ENCODE measurements at places on chromosomes 1 and 21.

DNA sequence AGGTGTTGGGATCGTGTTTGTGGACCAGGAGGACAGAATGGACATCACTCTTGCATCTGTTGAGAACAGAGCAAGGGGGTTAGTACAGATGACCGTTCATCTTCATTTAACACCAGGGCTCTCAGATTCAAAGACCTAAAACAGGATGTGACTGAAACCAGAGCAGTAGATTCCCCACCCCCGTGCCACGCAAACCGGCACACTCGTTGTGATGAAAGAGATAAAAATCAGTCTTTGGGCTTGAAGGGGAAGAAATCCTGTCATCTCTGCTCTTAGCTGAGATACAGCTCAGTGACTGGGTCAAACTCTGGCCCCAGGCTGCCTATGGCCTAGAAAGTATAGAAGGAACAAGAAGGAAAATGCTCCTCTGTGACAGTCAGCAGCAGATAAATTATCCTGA, 146.2 kb upstream of the KRTAP19-8 start:
- no peak for DNase-seq

- peak; percentile 64 for DNase-seq
Measured at GRCh38 chr1:19861034-19861433, 21.2 kb upstream of the OTUD3 start.

DNA sequence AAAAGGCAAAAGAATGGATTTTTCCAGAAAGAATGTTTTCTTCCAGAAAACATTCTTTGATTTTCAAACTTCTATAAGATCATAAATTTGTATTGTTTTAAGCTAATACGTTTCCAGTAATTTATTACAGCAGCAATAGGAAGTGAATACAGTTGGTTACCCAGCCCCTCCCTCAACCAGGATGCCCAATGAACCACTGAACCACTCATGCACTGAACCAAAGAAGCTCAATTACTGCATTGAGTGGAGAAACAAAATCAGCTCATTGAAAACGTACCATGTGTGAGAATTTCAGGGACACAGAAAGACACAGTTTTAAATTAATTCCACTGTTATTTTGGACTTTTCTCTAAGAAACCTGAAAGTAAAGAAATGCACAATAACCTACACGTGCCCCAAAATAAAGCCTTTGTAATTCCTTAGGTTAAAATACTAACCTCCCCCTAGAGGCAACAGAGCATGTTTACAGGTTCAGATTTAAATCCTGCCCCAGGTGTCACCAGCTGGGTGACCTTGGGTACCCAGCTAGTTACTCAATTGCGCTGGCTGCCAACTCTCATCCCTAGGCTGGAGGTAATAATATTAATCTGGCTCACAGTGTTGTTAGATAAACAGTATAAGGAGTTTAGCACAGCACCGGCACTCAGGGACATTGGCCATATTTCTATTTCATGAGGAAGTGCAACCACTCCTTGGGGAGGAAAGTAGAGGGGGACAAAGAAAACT, 111.7 kb downstream of the NMNAT2 start:
- DNase-seq: no peak

DNA sequence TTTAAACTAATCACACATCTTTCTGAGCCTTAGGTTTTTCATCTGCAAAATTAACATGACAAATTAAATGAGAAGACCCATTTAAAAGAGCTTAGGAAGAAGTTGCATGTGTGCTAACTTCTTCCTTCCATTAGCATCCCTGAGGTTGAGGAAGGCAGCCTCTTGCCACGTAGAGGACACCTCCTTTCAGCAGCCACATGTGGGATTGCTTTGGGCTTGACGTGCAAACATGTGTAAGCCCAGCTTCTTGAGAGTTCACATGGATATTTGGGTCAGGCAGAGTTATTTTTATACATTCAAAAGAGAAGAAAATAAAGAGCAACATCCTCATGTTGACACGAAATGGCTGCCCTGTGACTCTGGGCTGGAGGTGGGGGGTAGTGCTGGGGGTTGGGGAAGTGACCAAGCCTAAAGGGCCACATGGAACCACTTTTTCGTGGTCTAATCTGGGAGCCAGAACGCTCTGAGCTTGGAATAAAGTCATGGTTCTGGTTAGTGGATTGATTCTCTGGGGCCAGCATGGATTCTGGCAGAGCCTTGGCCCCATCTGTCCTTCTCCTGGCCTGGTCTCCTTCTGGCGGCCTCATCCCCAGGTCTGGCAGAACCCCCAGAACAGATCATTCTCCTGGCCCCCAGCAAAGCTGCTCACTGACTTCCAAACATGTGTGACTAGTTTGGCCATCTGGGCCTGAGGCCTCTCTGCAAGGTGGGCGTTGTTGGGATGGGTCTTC, 137.1 kb upstream of the USP24 start:
- no peak for DNase-seq

DNA sequence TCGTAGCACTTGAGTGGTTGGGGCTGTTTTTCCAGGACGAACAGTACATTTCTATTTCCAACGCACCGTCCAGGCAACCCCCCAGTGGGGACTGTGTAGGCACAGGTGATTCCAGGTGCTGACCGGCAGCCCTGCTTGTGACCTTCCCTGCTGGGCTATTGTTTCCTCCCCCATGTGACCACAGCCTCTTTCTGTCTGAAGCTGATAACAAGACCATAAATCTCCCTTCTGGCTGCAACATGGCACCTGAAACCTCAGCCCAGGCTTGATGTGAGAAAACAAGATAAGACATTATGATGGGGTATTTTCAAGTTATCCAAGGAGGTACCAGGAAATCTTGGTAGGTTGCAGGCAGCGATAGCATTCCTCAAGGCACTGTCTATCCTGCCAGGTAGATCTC, 48.2 kb downstream of the HLX start:
- DNase-seq: no peak

- DNase-seq: no peak
Measured at GRCh38 chr1:99537886-99538617, 107.9 kb upstream of the PALMD start.

DNA sequence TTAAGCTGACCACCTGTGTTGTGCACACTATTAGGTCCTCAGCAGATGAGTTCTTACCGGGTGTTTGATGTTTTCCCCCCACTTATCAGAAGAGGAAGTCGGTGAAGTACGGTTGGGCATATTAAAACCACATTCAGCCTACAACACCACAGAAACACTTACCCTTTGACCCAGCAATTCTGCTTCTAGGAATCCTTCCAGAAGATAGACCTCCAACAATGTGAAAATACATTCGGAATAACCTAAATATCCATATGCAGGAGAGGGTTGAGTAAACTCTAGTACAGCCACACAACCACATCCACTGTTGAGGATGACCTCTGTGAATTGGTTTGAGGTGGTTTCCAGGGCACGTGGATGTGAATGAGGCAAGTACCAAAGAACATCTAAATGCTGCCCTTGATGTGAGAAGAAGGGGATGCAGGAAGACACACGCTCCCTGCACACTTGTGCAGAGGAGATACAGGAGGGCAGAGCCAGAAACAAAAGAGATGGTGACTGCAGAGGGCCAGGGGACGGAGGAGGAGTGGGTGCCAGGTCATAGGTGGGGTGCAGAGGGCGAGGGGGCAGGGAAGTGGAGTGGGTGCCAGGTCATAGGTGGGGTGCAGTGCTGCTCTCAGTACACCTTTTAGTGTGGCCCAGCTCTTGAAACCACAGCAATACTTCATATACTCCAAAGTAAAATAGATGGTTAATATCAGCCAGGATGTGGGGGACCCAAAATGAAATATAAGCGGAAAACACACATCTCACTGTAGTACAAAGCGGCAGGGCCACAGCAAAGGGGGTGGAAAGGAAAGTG, 12.8 kb downstream of the ADARB1 start:
- DNase-seq: no peak

DNA sequence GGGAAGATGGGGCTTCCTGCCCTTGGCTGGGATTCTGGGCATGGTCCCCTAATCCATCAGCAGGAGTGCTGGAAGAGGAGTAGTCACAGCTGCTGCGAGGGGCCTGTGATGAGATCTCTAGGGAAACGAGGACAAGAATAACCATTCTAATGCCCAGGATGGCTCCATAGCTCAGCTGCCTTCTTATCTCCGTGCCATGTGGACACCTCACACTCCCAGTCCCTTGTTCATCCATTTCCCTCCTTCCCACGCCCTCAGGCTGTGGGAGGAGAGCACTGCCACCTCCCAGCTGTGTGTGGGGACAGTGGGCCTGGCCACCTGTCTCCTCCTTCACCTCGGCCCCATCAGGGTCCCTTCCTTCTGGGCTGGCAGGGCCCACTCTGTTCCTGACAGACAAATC, 16.1 kb upstream of the ETV3 start:
- no peak for DNase-seq

DNA sequence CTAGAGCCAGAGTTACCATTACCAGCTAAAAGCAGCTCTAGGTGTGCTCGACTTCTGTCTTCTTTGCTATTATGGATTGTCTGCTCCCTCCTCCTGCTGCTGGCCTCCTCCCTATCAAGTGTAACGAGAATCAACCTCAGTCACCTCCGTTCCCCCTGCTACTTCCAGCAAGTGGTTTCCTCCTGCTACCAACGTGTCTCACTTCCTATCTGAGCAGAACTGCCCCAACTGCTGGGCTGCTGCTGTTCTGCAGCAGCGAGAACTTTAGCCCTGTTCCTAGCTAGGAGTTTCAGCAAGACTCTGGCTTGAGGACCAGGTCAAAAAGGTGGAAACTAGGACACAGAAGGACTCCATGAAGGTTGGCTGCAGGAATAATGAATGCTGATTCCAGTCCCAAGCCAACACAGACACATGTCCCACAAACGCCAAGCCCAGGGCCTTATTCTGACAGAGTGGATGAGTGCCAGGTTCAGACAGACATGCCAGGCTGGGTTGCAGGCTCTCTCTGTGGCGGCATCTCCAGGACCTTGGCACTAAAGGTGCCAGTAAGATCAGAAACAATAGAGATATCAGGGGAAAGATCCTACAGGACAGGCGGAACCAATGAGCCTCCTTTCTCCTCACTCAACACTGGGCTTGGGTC, 46.9 kb downstream of the CD34 start:
- no peak for DNase-seq

DNA sequence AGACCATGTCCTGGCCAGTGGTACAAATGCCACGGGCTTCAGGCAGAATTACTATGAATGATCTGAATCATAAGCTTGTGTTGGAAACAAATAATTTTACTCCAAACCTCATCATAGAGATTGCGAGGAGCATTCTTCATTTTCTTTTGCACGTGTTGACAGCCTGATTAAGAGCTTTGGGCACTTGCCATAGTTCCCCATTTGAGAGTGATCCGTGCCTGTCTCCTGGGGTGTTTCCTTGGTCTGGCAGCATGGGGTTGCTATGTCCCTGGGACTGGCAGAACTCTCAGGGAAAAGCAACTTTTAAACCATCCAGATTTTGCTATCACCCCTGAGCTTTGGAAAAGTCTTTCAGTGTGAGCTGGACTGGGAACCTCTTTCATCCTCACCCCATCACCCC, 54.3 kb upstream of the KCNJ6 start:
- no peak for DNase-seq

GRCh38 chr1:174877208-174877673, 122.5 kb upstream of the CACYBP start:
- no peak for DNase-seq

GRCh38 chr1:55179177-55179835, 35.9 kb downstream of the USP24 start:
- no peak for DNase-seq

DNA sequence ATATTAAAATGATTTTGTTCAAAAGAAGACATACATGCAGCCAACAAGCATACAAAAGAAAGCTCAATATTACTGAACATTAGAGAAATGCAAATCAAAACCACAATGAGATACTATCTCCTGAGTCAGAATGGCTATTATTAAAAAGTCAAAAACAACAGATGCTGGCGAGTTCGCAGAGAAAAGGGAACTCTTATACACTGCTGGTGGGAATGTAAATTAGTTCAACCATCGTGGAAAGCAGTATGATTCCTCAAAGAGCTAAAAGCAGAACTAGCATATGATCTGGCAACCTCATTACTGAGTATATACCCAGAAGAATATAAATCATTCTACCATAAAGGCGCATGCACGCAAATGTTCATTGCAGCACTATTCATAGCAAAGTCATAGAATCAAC, 126.0 kb upstream of the HMCN1 start:
- DNase-seq: no peak

DNA sequence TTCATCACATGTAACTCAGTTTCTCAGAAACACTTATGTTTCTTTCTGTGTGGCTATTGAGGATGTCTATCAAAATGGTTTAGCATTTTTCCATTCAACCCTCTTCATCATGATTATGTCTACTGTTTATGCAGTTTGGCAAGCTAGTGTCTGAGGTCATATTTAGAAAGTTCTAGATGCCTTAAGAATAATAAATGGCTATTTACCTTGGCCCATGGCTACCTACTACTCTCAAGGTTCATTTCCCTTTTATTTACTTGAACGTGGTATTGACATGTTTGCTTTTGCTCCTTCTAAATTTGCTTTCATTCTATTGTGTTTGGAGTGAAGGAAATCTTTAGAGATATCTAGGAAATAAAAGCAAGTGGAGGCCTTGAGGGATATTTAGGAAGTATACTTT, 193.7 kb upstream of the OLFM3 start:
- no peak for DNase-seq

GRCh38 chr1:9732123-9732971, 80.8 kb downstream of the PIK3CD start:
- DNase-seq: no peak

DNA sequence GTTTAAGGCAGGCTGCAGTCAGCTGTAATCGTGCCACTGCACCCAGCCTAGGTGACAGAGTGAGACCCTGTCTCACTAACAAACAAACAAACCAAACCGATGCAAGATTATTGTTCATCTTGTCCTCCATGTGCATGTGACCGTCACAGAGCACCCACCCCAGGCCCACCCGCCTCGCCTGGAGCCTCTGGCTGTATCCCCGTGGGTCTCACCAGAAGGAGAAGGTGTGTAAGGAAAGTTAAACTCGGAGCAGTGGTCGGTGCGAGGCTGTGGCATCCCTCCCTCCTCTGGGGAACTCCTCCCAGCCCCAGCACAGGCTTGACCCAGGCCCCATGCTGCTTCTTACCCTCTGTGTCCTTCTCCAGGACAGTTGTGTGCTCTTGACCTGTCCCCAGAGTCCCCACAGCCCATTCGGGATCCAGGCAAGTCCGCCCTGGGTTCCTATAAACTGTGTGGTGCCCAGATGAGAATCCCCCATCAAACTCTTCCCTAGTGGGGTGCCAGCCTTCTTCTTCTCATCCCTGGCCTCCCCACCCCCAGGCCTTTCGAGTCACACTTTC, 318.4 kb downstream of the AJAP1 start:
- DNase-seq: no peak

DNA sequence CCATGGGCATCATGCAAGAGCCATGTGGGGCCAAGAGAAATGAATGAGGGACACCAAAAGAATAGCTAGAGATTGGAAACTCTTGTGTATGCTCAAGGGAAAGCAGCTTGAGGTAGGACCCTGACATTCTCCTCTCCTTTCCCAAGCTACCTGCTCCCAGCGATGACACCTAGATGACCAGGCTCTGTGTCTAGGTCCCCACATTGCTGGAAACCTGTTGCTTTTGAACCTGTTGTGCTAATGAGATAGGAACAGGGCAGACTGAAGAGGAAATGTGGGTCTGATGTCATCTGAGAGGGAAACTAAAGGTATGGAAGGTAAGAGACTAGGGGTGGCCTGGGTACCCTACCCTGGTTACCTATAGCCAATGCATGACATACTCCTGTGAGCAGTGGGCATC, 1.8 kb downstream of the FMOD start:
- no peak for DNase-seq

GRCh38 chr1:77548285-77548684, 134.2 kb downstream of the ZZZ3 start:
- no peak for DNase-seq

GRCh38 chr1:158803678-158804077, 22.7 kb upstream of the OR6N2 start:
- DNase-seq: no peak
